HL-60 (cell line): ENCODE measurements at places on chromosomes 5 and 9.

GRCh38 chr9:21576331-21577189 lies 94.4 kb upstream of the IFNE start:
- DNase-seq, result no peak

GRCh38 chr9:126745574-126746411 lies 59.0 kb upstream of the ZBTB43 start:
- DNase-seq, result no peak

DNA sequence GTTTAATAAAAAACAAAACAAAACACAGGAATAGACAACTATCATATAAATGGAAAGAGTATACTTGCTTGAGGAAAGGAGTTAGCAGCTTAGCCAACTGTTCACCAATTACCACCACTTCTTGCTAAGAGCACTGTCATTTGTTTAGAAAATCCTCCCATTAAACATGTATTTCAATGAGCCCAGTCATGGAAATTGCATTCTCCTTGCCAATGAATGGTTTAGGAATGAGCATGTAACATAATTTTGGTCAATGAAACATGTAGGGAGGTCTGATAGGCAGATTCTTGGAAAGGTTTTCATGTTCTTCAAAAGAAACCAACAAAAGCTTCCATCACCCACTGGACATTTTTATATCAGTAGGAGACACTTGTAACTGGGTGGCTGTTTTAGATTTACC lies 502.8 kb upstream of the PAPPA start:
- DNase-seq, result no peak

GRCh38 chr5:130116462-130116861 lies 212.2 kb downstream of the CHSY3 start:
- no peak for DNase-seq

DNA sequence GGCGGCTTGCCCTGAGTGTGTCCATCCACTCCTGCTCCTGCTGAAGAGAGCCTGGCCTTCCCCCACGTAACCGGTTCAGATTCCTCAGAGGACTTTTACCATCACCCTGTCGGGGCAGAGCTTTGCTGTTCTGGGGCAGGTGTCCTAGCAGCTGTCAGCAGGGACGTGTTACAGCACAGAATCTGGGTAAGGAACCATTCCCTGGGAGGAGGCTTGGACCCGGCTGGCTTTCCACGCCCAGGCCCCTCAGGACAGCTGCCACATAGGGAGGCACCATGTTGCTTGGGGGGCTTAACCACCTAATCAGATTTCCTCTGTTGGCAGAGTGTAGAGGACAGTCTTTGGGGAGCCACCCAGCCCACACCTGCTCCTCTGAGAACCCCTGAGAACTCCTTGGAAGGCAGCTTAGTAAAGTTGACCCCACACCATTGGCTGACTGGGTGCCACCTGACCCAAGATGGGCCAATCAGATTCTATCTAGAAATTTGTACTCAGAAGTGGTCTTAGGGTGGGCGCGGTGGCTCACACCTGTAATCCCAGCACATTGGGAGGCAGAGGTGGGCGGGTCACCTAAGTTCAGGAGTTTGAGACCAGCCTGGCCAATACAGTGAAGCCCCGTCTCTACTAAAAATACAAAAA lies 23.3 kb upstream of the EEIG1 start:
- DNase-seq, result no peak

DNA sequence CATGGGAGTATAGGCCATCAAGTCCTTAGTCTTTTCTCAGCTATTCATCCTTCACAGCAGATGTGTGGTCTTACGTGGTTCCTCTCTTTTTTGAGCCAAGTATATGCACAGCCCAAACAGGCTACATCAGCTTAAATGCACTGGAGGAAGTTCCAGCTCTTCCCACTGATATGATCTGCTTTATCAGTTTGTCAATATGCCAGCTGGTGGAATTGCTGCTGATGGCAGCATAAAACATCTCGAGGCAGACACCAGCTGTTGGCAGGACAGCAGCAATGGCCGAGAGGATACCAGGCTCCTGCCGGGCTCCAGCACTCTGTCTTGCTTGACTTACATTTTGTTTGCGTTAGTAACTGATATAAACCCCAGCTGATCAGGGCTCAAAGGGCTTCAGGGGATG lies 143.4 kb downstream of the TENT4A start:
- no peak for DNase-seq

DNA sequence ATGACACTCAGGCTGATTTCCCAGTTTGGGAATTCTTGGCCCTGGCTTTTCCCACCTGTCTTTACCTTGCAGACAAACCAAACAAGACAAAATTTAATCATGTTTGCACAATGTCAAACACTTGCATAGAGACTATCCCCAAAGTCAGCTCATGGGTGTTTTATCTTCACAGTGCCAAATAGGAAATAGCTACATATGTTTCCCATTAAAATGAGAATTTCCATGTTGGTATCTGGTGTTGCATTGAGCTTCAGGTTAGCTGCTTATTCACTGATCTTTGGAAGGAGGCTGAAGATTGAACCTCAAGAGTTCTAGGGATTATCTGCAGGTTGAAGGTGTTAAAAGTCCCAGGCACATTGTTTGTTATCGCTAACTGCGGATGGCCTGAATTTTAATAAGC lies 19.5 kb downstream of the MAP1B start:
- no peak for DNase-seq

DNA sequence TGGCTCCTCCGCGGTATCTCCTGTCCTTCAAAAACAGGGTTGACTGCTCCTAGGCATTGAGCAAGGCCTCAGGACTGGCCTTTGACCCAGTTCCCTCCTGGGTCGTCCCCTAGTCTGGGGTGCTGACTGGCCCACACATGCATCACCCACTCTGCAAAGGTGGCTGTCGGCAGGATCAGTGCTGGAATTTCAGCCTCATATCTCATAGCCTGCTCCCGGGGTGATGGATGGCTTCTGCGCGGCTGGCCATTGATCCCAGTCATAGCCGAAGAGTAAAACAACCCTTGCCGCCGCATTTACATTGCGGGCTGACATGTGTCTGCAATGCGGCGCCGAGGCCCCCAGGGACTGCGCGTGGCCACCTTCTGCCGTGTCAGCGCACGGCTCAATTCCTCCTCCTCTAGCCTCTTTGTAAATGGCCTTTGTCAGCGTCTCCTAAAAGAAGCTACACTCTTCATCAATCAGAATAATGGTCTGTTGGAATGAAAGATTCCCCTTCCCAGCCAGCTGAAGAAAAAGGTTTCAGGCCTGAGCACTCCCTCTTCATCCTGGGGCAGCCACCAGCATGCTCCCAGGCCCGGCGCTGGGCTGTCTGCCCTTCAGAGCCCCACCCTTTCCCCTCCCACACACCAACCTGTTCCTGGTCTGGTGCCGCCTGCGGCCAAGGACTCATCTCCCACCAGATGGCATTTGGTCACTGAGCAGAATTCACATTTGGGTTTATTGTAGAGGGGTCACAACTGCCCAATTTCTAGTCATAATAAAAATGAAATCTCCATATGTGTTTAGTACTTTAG lies 159.0 kb downstream of the PJA2 start:
- no peak for DNase-seq

DNA sequence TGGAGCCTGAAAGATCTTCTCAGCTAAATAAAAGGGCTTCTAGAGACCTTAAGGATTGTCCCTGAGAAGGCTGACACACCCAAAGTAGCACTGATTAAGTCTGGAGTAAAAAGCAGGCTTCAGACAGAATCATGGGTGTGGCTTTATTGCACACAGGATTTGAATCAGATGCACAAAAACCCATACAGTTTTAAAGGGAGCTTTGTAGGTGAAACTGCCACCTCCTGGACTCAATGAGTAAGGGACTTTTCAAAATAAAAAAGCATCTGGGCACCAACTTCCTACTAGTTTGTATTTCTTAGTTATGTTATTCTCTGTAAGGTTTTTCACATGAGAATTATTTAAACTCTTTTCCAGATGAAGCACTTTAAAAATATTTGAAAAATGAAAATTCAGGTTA lies 129.4 kb downstream of the EDIL3 start:
- DNase-seq, result no peak

DNA sequence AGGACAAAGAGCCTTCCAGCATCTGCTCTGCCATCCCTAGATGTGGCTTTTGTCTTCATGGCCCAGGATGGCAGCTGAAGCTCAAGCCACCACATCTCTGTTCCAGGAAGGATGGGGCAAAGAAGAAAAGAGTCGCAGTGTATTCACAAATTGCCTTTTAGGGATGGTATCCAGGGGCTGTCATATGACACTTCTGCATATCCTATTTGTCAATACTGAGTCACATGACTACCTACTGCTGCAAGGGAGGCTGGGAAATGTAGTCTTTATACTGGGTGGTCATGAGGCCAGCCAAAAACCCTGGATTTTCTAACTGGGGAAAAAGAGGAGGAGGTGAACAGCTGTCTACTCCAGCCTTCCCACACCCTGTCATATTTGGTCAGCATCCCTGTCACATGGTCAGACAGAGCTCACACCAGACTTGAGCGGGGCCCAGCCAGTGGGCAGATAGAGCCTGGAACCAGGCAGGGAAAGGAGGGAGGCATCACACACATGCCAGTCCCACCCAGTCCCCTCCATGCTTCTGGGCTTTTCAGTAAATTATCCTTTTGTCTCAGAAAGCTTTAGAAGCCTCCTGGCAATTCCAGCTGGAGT lies 52.0 kb downstream of the OLFM1 start:
- no peak for DNase-seq

GRCh38 chr5:9544502-9545135 lies 1.3 kb downstream of the SEMA5A start:
- no peak for DNase-seq

- DNase-seq, result no peak
Observed at GRCh38 chr5:37869216-37869615, 29.4 kb upstream of the GDNF start.

DNA sequence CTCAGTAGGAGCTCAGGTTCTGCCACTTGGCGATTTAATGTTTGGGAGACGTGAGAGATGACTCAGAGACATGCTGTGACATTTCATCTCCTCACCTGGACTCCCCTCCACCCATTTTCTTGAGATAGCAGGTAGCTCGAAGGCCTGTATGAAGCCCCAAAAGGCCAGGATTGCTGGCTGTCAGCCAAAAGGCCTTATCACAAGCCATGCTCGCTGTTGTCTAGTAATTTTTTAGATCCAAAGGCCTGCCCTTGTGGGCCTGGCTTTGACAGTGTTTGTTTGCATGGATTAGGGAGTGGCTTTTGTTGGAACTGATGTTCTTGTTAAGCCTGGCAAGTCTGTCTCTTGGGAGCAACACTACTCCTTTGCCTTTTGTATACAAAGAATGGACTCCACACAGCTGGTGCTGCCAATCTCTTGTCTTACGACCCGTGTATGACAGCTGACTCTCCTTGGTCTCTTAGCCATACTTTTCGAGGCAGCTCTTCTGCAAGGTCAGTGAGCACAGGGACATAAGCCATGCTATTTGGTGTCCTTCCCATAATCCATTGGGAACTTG lies 22.7 kb downstream of the CAVIN4 start:
- no peak for DNase-seq

GRCh38 chr9:5436441-5436840 lies 1.3 kb downstream of the PLGRKT start:
- DNase-seq, result no peak

DNA sequence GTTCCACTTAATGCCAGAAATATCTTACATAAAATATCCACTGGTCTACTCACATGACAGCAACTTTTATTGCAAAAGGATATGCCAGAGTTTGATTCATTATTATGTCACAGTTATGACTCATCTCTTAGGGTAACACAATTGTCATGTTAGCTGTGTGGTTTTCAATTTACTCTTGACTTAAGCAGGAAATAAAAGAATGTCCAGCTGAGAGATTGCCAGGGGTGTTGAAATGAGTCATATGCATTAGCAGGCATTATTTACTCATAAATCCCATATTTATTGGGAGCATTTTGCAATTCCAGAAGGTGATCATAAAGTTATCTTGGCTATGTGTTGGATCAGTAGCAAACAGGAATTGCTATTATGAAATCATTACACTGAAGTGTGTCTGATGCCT lies 1164.6 kb upstream of the CDH18 start:
- no peak for DNase-seq

DNA sequence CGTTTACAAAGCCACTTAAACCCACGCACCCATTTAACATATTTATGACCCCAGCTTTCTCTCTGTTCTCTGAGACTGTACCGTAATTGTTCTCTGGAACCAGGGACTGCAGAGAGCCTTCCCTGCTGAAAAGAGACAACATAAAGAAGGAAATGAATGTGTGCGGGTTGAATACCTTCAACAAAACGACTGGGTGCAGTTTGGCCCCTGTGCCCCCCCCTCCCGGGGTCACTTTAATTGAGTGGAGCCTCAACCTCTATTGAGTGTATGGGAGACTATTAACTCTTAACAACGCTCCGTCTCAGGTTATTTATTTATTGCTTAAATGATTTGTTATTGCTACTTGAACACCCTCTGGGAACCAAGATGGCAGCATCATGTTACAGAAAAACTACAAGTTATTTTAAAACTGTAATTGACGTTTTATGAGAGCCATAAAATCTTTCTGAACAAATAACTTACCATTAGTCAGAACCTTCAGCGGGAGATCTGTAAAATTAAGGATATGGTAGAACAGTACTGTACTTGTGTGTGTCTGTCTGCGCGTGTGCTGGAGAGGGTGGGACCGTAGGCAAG lies 70.6 kb downstream of the GAS1 start:
- no peak for DNase-seq
